Stimulated activated CD4-positive, alpha-beta T cell treated with anti-CD3 and anti-CD28 coated beads, Interleukin-1b, Interleukin-23, amount 100 ng/mL, for 1 hour (primary cell): ENCODE measurements at places on chromosomes 13 and 19.
A peak's percentile ranks its signal among the peaks of the same experiment; 100 is the strongest.

DNA sequence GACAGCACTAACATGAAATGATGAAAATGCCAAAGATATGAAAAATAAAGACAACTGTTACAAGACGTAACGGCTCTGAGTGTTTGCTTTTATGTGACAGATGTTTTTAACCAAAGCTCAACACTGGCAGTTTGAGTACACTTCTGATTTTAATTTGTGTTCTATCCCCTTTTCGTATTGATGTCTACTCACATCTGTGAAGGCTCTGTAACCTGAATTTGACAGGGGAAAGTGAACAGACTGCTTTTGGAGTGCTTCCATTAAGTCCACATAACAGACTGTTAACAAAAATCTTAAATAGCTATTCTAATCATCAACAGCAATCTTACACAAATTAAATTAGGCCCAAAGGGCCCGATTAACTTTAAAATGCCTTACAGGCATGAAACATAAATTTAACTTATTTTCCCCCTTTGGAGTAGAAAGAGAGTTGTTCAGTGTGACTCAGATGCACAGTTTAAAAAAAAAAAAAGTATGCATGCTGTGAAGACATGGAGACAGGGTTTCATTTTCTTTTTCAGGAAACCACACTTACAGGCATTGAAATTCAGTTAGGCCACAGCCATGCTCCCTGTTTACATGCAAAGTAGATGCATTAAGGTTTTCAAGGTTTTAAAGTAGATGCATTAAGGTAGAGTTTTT is 16.3 kb upstream of the RNASEH2B start:
- DNase-seq = no peak

DNA sequence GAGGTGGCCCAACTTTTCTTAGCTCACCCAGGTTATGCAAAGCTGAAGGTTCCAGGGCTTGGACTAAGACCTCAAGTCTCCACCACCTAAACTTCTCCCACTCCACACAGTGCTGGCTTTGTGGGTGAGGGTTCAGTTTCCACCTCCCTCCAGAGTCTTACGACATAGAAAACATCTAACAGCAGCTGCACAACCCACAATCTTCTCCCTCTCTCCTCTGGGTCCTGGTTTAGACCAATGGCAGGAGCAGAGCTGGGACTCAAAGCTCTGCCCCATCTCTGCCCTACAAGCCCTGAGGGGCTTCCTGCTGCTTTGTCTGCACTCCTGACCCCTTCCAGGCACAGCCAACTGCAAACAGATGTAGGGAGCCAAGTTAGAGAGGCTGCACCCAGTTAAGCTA is 16.0 kb downstream of the IRGC start:
- DNase-seq = no peak

GRCh38 chr13:103730407-103730806 is 664.2 kb upstream of the SLC10A2 start:
- no peak for DNase-seq

GRCh38 chr13:98226496-98226895 is 49.4 kb upstream of the RNF113B start:
- no peak for DNase-seq

DNA sequence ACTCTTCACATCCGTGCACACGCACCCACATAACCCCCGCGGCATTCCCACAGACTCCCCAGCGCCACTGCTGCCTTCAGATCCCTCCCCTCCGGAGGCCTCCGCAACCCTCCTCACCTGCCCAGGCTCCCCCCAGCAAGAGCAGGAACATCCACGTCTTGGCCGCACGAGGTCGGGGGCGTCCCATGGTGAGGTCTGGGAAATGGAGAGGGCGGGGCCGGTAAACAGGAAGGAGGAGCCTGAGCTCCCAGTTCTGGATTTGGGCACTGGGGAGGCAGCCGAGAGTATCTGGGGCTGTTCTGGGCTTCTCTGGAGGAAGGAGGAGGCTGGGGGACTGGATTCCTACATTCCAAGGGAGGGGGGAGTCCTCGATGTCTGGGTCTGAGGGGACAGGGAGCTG is 423 bp downstream of the KLK8 start:
- DNase-seq = no peak

DNA sequence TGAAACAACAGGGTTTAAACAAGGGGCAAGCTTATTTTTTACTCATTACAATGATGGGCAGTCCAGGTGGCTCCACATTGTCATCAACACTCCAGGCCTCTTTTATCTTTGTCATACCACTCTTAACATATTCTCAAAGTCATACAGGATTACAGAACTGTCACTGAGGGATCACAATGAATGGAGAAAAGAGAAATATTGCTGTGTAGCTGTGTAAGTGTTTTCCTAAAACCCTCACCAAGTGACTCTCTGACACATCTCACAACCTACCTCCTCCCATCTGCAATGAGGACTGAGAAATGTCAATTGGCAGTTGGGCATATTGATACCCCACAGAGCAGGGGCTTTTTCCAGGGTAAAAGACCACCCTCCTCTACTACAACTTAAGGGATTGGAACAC is 562.1 kb downstream of the TBC1D4 start:
- DNase-seq = no peak

DNA sequence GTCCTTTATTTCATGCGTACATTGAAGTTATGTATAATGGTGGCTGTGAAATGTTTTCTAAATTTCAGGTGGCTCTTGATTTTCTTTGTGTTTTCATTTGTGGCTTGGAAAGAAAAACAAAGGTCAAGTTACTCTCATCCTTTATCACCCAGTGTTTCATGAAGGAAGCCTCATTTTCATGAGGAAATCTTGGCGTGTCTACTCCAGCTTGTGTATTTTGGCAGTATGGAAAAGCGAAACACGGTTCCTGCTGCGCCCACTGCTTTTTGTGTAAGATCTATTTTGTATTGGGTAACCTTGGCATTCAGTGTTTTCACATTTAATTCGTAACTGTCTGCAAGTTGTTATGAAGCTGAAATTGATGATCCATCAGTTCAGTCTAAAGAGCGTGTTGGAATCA is 147.0 kb upstream of the RNF113B start:
- no peak for DNase-seq

DNA sequence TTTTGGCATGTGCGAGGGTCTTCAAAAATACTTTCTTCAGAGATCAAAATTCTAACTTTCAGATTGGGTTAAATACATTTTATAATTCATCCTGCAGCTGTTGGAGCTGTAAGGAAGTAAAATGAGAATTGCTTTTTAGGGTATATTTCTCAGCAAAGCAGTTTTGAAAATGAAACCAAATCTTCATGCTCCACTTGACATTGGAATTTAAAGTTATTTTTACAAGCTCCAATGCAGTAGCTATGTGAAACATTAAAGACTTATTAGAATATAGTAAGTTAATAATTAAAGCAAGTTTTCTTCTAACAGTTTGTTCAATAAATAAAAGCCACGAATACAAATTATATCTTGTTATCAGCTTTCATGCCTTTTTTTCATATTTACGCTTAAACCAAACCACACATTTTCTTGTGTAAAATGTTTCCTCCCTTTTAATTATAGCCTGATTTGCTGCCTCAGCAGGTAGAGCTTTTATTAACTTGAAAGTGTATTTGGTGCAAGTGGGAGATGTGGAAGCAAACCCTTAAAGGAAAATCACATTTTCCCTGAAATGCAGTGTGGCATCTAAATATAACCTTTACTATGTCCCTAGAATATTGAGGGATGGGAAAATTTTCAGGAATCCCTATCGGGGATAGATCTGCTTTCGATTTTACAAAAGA is 12.4 kb upstream of the MICU2 start:
- no peak for DNase-seq

GRCh38 chr19:32289566-32290210 is 55.7 kb upstream of the ZNF507 start:
- DNase-seq = no peak

DNA sequence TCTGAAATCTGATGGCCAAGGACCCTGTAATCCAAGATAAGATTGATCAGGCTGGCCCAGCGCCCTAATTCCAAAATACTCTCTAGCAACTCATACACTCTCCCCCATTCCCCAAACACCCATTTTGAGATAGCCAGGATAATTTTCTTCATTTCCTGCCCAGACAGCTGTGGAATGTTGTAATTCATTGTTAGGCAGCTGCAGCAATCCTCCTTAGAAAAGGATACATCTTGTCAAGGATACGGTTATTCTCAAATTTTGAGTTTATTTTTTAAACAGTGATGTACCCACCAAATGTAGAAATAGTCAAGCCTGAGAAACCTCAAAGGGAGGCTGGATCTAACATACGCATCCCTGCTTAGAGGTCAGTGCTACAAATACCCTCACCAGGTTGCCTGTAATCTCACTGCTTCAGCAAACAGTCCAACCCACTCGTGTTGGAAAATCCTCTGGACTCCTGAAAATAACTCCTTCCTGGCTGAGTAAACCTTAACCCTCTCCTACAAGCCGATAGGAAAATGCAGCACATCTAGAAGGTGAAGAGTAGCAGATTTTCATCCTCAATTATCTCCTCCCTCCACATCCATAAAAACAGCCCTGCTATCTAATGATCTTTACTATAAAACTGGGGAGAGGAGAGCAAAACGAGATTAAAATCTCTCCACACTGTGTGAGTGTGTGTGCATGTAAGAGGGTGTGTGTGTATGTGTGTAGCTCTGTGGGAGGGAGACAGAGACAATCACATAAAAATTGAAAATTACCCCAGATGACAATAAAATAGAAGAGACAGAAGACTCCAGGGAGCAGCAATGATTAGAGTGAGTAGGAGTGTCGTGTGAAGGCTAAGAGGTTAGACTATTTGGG is 683.1 kb downstream of the DIAPH3 start:
- no peak for DNase-seq

DNA sequence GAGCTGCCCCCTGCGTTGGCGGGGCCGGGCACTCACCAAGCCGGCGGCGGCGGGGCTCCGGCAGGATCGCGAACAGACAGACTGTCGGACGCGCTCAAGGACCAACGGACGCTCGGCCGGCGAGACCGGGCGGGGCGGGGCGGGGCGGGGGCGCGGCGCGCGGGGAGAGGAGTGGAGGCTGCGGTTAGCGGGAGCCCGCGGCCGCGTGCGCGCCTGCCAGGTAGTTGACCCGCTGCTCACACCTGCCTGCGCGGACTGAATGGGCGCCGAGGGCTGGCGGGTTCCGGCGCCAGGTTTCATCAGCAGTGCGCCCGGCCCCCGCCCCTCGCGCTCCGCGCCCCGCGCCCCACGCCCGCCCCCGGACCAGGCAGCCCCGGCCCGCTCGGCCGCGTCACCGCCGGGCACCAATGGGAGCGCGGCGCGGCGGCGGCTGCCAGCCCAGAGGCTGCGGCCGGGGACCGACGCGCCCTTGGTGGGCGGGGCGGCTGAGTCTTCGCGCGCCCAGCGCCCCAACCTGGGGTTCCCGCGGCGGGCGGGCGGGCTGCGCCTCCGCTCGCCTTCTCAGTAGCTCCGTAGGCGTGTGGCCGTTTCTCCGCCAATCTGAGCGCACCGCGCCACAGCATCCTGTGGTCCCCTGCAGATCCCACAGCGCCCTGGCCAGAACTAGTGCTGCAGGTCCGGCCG is at the start of gene SLC7A1:
SLC7A1 (minus strand) TSS at position 309 of the 684 bp plus-strand sequence. CDS start 59,500 bp downstream, outside the sequence.
- peak; percentile 73 for DNase-seq

- DNase-seq = no peak
Measured at GRCh38 chr19:40862785-40863184, 12.5 kb upstream of the CYP2A6 start.

DNA sequence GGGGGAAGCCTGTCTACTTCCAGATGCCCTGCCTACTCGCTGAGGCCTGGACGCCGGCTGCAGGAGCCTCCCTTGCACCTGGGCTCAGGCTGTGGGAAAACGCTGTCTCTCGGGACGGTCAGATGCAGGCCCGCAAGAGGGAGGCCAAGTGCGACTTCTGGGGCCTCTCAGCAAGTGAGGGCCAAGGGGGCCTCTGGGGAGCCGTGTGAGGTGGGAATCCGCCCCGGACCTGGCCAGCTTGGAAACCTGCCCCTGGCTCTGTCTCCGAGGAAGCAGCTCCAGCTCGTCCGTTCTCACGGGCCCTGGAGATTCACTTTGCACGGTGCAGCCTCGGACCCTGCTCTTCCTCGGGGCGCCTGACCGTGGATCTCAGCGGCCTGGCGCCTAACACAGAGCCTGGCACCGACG is 11.4 kb upstream of the CRTC1 start:
- no peak for DNase-seq

DNA sequence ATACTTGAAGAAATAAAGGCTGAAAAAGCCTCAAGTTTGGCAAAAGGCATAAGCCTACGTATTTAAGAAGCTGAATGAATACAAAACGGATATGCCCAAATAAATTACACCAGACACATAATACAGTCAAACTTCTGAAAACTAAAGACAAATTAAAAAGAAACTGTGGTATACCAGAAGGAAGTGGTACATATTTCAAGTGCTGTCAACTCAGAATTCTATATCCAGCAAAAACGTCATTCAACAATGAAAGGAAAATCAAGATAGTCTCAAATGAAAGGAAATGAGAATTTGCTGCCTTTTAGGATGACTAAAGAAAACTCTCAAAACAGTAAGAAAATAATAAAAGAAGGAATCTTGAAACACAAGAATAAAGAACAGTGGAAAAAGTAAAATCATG is 69.5 kb downstream of the POLR1D start:
- no peak for DNase-seq

- DNase-seq = no peak
Measured at GRCh38 chr19:58387338-58388174, 487 bp downstream of the RPS5 start.

DNA sequence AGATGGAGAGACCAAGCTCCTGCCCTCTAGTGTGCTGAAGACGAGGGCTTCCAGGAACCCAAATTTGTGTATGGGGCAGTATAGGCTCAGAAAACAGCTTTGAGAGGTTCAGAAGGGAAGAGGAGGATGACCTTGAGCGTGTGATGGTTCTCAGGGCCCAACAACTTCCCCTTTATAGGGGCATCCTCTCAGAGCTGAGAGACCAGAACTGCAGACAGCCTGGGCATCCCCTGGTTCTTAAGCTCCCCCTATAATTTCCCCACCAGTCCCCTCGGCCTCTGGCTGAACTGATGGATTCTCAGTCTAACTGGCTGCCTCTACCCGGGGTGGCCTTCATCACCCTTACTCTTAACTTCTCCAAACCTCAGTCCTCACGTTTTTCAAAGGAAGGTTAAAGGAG is 167.5 kb downstream of the URI1 start:
- DNase-seq = no peak
